Hypothalamus (tissue), 51 donors: ENCODE measurements at places on chromosomes 13 and 19.

- no peak for DNase-seq
These were observed 699 bp downstream of the RCBTB2 start for GRCh38 chr13:48532256-48532505.

- peak; percentile 20 for DNase-seq
These were observed 7.9 kb downstream of the VASP start for GRCh38 chr19:45515081-45515624.

- DNase-seq, result peak; percentile 63
These were observed 10.1 kb upstream of the NFIX start for GRCh38 chr19:12985049-12985776.

DNA sequence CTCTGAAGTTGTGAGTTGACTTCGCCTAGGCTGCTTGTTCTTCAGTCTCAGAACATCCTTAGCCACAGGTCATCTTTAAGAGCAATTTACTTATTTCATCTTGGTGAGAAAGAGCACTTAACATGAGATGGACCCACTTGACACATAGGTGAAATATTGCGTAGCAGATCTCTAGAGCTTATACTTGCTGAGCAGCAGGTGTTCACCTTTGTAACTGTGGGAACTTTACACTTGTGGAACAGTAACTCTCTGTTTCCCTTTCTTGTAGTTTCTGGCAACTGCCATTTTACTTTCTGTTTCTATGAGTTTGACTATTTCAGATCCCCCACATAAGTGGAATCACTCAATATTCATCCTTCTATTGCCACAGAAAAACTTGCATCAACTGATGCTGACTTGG, 95.7 kb downstream of the SLC10A2 start:
- DNase-seq, result no peak

GRCh38 chr19:34366738-34367623, 2.0 kb downstream of the GPI start:
- no peak for DNase-seq

DNA sequence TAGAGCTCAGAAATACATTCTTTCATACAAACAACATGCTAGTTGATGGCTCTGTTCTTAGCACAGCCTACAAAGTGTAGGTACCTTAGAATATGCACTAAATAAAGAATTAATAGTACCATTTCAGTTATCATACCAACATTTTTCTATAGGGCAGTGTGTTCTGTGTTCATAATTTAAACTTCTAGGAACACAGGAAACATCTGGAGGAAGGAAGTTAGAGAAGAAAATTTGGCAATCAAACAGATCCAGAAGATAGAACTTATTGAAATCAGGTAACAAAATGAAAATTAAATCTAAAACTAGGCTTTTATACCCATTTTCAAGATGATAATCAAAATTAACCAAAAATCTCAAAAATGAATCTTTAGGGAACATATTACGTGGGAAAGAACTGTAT, 527.5 kb downstream of the DCT start:
- DNase-seq, result no peak

GRCh38 chr13:63112799-63113395, 1697.2 kb upstream of the PCDH20 start:
- DNase-seq, result no peak

GRCh38 chr13:34308725-34309124, 490.8 kb downstream of the RFC3 start:
- DNase-seq, result no peak

DNA sequence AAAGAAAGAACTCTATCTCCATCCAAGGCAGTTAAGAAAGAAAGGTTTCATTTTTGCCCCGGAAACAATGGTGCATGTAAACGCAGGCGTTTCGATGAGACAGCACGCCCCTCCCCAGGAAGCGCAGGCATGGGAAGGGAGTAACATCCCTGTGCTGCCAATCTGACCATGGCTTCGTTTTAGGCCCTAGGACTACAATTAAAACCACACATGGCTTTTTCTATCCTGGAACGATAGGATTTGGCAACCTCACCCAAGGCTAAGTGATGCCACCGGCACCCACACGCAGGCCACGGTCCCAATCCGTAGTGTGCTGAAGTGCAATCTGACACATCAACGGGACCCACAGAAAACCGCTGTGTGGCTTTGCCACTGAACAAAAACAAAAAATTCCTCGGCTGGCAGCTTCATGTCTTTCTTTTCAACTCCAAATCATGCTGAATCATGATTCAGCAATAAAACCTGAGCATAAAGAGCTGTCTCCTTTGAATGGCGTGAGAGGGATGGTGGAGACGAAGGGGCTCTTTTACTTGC, 24.2 kb downstream of the RANBP3 start:
- DNase-seq, result no peak

GRCh38 chr13:37342205-37342604, 236.7 kb upstream of the CSNK1A1L start:
- no peak for DNase-seq

GRCh38 chr19:4115050-4115817, 8.7 kb downstream of the MAP2K2 start:
- no peak for DNase-seq

- DNase-seq, result no peak
These were observed 245.7 kb downstream of the DNAJC15 start for GRCh38 chr13:43269037-43269481.

- DNase-seq, result no peak
These were observed 5.3 kb upstream of the PRKCG start for GRCh38 chr19:53876651-53877224.

DNA sequence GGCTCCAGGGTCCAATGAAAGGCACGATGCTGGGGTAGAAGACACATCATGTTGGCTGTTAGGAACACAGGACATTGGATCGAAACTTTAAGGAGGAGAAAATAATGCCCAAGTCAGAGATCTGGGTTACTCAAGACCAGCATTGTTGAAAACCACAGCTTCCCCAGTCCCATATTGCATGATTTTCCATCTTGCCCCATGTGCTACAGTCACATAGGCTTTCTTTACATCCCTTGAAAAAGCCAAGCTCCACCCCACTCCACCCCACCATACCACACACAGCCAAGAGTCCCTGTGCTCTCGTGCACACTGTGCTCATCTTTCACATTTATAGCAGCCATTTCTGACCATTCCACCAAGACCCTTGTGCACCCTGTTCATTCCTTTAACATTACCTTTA, 636.2 kb downstream of the DIAPH3 start:
- no peak for DNase-seq

GRCh38 chr19:2607712-2608601, 94.5 kb downstream of the GNG7 start:
- no peak for DNase-seq

GRCh38 chr13:51879133-51879532, 17.4 kb downstream of the CCDC70 start:
- no peak for DNase-seq

DNA sequence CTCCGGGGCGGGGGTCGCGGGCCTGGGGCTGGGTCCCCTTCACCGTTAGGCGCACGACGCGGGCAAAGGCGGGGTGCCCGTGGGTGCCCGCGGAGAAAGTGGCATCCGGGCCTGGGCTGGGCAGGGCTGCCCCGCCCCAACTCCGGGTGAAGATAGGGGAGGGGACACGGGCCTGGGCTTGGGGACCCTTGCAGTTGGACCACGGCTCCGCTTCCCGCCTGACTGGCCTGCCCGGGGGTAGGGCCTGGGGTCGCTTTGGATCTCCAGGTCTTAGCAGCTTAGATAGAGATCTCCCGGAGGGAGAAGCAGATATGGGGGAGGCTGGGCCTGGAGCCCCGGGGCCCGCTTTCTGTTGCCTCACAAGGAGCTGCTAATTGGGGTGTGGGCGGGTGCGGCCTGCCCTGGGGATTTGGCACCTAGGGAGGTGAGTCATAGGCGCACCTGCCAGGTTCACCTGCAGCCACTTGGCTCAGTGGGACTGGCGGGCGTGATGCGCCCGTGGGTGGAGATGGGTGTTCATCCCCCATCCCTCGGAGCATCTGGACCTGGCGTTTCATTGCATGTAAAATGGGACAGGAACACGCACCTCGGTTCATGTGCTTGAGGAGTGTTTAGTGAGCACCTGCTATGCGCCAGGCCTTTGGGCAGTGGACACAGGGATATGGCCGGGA, 585 bp downstream of the MAP1S start:
- no peak for DNase-seq

DNA sequence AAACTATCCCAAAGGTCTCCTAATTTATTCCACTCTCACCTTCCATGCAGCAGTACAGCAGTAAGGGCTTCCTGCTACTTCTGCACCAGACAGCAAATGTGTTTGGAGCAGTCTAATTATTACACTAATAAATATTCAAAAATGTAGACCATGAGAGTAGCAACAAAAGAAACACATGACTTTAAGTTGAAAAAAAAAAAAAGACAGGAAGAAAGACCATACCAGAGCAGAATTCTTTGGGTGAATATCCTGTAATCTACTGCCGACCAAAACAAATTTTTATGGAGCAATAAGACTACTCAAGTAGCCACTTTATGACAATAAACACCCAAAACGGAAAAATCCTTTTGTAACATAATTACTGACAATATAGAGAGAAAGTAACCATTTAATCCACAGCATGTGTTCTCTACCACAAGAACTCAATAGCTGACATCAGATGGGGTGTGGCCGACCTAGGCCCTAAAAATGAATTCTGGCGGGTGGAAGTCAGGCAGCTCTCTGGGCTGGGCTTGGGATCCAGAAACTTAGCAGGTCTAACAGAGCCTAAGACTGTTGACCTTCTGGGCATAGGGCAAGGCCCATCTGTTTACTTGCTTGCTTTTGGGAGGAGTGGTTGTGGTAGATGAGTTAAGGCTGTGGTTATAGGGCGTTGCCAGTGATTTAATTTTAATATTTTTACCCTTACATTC, 4.6 kb downstream of the KLF12 start:
- DNase-seq, result no peak

DNA sequence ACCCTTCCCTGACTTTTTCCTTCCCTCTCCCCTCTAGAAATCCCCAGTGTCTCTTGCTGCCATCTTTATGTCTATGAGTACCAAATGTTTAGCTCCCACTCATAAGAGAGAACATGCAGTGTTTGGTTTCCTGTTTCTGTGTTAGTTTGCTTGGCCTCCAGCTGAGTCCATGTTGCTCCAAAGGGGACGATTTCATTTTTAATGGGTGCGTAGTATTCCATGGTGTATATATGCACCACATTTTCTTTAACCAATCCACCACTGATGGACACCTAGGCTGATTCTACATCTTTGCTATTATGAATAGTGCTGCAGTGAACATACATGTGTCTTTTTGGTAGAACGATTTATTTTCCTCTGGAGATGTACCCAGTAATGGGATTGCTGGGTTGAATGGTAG, 123.8 kb downstream of the UGGT2 start:
- no peak for DNase-seq

GRCh38 chr13:75978818-75979217, 342.7 kb downstream of the LMO7 start:
- no peak for DNase-seq

GRCh38 chr13:94315188-94315587, 164.3 kb downstream of the DCT start:
- DNase-seq, result no peak

DNA sequence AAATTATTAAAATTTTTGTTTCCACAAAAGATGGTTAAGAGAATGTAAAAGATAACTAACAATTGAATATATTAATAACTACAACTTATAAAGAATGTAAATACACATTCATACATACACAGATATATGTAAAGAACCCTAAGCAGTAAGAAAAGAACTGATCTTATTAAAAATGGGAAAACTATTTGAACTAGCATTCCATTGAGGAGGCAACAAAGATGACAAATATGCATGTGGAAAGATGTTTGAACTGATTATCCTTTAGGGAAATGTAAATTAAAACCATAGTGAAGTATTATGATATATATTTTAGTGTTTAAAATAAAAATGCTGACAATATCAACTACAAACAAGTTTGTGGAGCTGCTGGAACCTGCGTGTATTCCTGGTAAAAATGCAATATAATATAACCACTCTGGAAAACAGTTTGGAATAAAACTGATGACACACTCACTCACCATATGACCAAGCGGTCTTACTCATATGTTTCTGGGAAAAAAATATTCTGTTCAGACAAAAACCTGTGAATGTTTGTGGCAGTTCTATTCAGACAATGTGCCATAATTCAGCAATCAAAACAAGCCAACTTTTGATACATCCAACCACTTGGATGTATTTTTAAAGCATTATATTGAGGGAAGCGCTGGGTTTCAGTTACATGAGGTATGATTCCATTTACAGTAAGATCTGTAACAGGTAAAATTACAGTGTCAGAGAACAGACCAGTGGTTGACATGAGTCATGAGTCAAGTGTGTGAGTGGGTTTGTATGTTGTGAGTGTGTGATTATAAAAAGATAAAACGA, 694.4 kb upstream of the SLITRK5 start:
- DNase-seq, result no peak

DNA sequence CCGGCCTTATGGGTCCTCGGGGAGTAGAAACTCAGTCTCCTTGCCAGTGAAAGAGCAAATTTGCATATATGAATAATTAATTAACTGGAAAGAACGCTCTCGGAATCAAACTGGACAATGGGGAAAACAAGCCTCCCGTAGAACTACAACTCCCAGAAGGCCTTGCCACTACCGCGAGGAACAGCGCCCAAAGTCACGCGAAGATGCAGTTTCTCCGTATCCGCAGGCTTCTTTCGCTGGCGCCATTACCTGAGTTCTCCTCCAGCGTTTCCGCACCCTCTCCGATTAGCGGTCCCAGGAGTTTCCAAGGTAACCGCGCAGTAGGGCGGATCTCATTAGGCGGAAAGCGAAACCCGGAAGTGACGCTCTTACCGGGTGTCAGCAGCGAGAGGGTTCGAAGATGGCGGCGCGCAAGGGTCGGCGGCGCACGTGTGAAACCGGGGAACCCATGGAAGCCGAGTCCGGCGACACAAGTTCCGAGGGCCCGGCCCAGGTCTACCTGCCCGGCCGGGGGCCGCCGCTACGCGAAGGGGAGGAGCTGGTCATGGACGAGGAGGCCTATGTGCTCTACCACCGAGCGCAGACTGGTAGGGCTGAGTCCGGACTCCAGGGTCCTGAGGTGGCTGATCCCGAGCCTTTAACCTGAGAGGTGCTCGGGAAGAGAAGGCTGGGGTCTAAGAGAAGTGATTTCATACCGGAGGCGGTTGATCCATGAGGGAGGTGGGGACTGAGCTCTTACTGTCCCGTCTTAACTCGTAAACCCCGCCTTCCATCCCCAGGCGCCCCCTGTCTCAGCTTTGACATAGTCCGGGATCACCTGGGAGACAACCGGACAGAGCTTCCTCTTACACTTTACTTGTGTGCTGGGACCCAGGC, at the start of gene GRWD1:
GRWD1 (plus strand) TSS at position 378 of the 876 bp plus-strand sequence; CDS start at position 401, 23 bp downstream.
- DNase-seq, result peak; percentile 56
